ENCODE measurements at places on chromosomes 2 and 18.

DNA sequence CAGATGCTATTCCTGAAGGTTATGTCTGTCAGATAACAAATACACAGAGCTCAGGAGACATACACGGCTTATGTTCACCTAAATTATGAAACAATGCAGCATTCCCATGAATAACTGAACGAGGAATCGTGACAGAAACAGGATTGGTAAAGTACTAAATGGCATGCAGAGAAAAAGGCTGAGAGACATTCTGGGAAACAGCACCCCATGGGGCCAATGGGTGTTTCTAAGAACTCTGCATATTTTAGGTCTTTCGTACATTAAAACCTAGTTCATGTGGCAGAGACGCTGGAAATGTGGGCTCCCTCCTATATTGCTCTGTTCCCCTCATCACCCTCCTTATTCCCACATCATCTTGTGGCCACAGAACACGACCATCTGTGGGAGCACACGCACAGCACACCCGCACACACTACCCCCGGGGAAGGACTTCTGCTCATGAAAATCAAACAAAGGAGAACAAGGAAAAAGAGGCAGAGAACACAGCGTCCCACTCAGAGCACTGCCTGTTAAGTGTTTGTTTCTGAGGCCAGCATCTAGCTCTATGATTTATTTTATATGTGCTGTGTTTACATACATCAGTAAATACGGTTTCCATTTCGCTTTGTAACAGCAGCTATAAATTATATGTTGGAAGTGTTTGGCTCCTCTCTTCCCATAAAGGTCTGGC lies 143.6 kb downstream of the AFF3 start:
- no peak for DNase-seq

DNA sequence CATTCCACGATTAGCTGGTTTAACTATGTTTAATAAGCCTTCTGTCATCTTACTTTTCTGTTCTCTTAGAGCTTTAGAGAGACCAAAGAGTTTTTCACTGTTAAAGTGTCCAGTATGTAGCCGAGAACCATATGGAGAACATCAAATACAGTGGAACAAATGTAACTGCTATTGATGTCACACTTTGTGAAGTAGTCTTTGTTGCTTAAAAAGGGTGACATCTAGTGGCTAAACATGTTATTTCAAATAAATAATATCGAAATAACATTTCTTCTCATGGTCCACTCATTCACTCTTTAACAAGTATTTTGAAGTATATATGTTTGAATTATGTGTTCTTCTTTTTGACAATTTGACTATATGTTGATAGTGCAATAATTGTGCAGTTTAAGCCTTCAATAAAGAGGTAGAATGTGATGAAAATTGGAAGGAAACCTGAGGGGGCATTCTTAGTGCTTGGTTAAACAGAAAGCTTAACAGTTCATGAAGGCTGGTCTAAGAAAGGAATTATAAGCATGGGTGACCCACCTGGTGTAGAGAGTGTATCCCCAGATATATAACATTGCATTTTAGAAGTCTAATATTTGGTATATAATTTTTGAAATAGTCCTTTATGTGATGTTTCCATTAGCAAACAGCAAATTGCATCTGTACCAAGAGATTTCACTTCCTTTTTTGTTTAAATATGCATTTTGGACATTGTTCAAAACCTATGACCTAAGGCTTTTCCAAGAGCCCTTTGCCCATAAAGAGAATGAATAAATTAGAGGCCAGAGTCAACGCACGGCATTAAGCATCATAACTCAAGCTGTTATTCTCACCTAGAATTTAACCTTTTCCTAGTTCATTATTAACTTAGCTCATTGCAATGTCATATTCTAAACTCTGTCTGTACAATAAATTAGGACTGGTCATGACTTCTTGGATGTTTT lies 112.1 kb downstream of the KYNU start:
- DNase-seq = no peak

DNA sequence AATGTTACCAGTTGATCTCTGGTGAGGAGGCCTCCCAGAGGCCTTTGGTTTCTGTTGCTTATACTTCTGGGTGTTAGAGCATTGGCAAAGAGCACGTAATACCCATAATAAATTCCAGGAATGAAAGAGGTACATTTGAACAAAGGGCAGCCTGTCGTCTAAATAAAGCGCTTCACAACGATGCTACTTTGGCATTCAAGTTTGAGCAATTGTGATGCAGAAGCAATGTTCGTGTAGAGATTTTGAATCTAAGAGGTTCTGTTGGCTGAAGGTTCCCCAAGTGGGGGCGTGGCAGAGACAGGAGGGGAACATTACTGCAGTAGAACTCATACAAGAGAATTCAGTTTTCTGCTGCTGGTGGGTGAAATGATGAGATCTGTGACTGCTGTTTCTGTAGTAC lies 27.8 kb downstream of the ZNF532 start:
- no peak for DNase-seq

DNA sequence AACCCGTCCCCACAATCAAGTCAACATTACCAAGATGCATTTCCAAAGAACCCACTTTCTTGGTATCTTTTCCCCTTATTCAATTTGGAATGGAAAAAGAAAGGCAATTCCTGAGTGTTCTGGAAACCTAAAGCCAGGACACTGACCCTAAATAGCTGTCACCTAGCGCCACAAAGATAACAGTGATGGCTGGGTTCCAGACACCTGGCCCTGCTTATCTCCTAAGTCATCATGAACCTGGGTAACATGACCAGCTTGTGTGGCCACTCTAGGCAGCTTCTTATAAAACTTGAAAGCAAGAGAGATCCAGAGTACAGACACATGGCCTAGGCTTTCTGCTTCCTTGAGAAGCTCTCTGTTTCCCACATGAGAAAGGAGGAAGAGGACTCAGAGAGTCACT lies 95.4 kb downstream of the BOD1L2 start:
- DNase-seq = no peak

GRCh38 chr2:66275984-66276383 lies 158.9 kb upstream of the MEIS1 start:
- DNase-seq = no peak

DNA sequence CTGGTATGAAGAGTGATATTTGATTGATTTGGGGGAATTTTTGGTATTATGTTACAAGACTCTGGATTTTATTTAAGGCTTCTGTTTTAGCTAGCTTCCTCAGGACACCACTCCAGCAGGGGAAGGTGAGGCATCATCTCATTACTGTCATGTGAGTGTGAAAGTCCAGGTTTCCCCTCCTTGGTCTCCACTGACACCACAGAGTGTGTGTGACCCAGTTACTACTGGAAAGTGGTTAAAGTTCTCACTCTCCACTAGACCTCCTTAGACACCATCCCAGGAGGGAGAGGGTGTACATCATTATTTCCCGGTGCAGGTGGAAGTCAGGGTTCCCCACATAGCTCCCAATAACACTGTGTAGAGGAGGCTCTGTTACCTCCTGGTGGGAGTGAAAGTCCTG lies 35.8 kb upstream of the EPG5 start:
- DNase-seq = no peak

- no peak for DNase-seq
Observed at GRCh38 chr18:26685438-26686157, 137.2 kb upstream of the KCTD1 start.

GRCh38 chr2:145851730-145852129 lies 1331.8 kb upstream of the ZEB2 start:
- DNase-seq = no peak

DNA sequence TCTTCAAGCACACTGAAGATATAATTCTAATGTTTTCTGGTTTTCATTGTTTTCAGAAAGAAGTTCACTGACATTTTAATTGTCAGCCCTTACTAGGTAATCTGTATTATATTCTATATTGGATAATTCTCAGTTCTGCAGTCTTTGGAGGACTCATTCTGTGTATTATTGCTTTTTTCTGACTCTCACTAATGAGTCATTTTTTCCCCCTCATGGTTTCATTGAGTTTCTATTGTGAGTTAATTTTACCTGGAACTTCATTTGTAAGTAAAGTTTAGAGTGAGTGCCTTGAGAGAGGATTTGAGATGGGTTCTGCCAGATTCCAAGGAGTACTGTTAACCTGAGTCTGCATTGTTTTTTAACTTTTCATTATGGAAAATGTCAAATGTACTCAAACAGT lies 90.4 kb upstream of the LYPD1 start:
- no peak for DNase-seq

DNA sequence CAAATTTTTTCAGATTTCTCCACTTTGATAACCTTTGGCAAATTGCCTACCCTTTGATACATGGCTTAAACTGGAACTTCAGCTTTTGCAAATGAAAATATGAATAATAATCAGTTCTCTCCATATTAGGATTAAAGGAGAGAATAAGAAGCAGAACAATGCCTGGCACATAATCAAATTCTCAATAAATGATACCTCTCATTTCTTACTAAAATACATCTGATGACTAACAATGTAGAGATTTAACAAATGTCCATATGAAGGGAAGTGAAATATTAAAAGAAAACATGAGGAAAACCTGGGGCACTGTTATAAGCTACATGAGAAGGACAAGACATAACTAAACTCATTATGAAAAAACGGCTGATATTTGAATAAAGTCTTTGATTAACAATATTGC lies 1103.6 kb downstream of the LRP1B start:
- DNase-seq = no peak

GRCh38 chr2:26442301-26442700 lies 35.6 kb downstream of the OTOF start:
- no peak for DNase-seq

- no peak for DNase-seq
Observed at GRCh38 chr18:805008-805754, 6.9 kb downstream of the YES1 start.

DNA sequence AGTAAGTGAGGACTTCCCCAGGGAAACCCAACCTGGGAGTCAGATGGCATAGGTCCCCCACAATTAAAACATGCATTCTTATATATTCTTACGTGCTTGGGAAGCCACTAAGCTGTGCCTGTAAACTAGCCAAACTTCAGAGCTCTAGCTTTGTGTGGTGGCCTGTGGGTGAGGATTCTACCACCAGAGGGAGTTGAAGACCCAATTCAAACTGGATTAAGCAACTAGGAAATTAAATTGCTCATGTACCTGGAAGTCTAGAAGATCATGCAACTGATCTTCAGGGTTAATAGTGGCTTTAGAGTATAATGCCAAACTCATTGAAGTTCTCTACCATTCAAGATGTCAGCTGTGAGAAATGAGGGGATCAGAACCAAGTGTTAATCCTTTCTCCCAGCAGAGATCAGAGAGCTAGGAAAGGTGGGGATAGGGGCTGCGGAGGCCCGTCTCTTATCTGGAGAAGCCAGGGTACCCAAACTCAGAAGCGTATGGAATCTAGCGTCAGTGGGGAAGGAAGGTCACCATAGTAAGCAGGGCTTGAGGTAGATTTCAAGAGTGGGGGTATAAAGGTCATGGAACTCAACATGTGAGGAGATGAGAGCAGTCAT lies 53.2 kb upstream of the CCDC85A start:
- DNase-seq = no peak

GRCh38 chr2:153391131-153391530 lies 87.4 kb downstream of the RPRM start:
- no peak for DNase-seq

DNA sequence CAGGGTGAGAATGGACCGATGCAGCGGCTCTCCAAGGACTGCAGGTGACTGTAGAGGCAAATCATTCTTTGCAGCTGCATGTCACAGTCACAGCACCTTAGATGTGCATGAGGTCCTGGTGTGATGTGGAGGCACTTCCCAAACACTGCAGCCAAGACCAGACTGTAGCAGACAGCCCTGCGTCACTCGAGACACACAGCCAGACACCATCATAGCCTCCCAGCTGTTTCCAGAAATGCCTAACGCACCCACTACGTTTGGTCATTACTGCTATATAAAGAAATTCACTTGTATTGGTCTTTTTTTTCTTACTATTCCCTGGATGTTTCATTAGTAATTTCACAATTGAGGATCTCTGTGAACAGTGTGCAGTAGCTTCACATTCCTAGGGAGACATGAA lies 60.9 kb downstream of the SH3YL1 start:
- no peak for DNase-seq

DNA sequence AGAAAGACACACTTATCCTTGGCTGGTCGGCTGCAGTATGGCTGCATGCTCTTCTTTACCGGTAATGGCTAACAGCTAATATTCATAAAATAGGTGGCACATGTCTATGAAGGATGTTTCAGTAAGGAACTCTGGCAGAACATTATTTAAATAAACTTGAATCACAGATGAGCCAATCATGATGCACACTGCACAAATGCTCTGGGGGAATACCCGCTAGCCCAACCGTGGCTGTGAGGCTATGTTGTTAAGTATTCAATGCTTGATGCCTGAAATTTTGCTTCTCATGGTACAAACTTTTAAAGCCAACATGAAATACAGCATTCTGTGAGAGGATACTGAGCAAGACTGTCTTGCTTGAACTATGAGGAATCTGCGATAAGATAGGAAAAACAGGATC lies 505.8 kb downstream of the ZEB2 start:
- no peak for DNase-seq

DNA sequence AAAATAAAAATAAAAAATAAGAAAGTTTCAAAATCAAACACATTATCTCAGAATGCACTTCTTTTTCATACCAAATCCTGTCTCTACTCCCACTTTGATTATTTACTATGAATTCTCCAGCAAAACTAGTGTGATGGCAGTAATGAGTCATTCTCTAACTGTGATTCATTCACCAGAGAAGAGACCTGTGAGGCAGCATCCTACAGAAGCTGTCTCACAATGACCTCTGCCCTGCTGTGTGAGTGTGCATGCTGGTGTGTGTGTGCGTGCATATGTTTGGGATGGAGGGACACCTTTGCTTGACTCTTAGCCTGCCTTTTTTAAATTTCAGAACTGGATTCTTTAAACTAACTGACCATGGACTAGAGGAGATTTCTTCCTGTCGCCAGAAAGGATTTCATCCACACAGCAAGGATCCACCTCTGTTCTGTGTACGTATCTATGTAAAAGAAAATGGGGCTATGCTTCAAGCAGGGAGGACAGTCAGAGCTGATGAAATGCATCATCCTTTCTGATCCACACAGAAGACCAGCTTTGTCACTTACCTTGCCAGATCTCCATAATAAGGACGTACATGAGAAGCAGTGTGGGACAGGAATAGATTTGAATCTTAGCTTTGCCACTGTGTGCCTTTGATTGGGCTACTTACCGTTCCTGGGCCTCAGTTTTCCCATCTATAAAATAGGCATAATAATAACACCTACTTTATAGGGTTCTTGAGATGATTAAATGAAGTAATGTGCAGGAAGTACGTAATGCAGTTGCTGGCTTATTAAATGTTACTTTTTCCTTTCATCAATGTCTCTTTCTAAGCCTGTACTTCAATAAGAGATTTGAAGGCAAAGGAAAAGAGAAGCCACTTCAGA lies 31.2 kb downstream of the STAMBP start:
- no peak for DNase-seq

- DNase-seq = peak; percentile 68
Observed at GRCh38 chr18:13611601-13612195, 114.7 kb downstream of the FAM210A start.

GRCh38 chr2:149178612-149179011 lies 140.1 kb downstream of the LYPD6B start:
- no peak for DNase-seq

DNA sequence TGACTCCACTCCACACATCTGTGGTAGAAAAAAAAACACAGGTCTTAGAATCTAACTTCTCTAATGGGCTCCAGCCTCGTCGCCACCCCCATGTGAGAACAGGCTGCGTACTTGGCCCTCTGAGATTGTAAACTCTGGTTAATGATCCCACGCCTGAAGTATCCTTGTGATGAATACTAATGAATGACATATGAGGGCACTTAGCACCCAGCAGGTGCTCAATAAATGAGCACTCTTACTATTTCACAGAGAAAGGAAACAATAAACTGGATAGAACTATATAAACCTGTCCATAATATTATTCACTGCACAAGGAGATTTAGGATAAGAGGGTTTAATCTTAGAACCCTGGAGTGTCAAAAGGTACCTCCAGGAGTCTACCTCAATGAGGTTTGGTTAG lies 310.1 kb upstream of the HNRNPA3 start:
- no peak for DNase-seq
